Activated naive CD4-positive, alpha-beta T cell treated with anti-CD3 and anti-CD28 coated beads, Interleukin-2, amount 10 ng/mL, durations not matched to agents 7 days and 5 days (primary cell): ENCODE measurements at places on chromosomes 2 and 18.

DNA sequence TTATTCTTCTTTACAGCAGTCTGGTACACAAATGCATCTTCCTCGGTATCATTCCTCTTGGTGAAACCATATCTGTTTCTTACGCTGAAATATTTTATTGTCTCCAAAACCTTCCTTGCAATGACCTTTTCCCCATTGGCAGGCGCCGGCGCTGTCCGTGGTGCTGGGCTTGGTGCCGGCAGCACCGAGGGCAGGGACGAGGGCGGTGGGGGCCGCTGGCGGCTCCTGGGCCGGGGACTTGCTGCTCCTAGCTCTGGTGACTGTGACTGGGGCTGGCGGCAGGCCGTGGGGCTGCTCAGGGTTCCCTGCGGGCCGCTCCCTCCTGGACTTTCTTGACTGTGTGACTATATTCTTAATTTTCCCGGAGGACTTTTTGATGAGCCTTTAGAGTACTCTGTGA is 72.5 kb downstream of the GPR39 start:
- no peak for DNase-seq

DNA sequence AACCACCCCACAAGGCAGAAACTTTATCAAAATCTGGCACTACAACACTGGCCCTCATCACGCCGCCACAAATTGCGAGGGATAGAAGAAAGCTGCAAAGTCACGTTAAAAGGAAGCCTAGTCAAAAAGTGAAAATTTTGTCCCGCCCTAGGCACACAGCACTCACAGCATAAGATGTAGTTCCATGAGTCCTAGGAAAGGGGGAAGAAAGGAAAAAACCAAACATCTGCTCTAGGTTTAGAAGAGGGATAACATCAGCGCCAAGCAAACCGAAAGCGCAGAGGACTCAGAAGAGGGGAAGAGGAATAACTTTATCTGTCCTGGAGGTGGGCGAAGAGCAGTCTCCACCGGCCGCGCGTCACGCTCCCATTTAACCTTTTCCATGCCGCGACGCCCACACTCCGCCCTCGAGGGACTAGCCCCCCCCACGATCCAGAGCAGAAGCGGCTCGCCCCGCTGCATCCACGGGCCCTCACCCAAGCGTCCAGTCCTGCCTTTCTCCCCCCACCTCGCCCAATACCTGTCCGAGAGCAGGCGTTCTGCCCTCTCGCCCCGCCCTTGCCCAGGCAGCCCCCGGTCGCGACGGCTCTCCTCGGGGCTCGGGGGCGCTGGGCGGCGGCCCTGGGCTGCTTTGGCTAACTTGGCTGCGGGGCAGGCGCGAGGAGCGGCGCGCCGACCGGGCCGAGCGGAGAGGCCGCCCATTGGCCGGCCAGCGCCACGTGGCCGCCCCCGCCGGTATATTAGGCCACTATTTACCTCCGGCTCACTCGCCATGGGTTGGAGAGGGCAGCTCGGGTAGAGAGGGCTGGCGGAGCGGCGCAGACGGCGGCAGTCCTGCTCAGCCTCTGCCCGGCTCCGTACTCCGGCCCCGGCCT is at the start of gene HOXD1:
HOXD1 (plus strand) TSS at position 770 of the 875 bp plus-strand sequence. CDS start 134 bp downstream, outside the sequence.
- no peak for DNase-seq

DNA sequence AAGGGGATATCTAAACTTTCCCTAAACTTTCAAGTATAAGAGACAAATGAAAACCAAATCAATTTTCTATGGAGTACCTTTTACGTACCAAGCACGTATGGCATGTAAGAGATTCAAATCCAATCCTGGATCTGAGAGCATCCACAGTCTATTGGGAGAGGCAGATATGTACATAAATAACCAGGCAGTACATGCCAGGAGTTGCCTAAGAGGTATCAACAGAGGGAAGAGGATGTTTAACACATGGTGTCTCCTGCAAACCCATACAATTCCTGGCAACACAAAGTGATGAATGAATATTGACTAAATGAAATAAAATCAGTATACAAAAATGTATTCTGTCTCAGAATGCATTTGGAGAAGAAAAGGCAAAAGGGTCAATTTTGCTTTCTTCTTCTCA is 116.6 kb downstream of the PIGN start:
- no peak for DNase-seq

- no peak for DNase-seq
Observed at GRCh38 chr2:159890551-159891266, 92.7 kb upstream of the CD302 start.

DNA sequence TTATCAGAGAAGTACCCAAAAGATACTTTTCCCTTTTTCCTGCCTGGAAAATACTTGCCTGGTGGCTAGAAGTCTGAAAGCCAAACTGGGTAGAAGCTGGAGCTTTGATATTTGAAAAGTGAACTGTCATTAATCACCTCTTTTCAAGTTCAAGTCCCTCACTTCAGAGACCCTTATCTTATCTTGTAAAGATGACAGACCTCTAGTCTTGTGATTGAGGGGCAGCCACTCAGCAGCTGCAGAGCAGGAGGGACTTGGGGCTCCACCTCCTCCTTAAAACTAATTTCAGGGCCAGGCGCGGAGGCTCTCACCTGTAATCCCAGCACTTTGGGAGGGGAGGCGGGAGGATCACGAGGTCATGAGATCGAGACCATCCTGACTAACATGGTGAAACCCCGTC is 64.2 kb upstream of the CDCA7 start:
- no peak for DNase-seq

GRCh38 chr18:3610813-3611212 is 160.8 kb downstream of the TGIF1 start:
- no peak for DNase-seq

DNA sequence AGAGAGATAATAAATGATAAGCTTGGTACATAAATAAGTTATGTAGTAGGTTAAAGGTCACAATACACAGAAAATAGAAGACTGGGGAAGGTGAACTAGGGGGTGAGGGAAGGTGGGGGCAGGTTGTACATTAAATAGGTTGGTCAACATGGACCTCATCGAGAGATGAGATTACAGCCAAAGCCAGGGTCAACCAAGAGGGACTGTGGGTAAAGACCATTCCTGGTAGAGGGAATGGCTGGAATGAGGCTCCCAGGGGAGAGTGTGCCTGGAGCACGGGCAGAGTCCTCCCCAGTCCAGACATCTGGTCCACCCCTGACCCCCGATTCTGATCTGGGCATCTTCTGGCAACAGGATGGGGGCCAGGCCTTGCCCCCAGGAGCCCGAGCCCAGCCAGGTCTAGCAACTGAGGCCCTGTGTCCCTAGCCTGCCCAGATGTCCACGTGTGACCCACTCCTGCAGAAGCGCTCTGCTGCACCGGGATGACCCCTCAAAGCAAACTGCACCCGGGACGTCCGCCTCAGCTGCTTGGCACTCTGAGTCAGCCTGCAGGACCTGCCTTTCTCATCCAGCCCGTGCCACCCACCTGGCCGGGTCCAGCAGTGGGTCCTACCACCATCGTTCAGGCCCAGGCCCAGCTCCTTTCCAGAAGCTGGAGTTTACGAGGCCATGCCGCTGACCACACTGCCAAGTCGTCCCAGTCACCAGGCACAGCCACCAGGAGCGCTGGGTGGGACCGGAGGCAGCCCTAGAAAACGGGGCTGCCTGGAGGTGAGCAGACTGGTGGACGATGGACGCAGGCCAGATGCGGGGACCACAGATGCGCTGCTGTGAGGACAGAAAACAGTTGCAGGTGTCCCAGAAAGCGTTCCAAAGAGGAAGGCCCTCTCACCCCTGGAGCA is 56.2 kb upstream of the ID2 start:
- DNase-seq, result peak; percentile 14

DNA sequence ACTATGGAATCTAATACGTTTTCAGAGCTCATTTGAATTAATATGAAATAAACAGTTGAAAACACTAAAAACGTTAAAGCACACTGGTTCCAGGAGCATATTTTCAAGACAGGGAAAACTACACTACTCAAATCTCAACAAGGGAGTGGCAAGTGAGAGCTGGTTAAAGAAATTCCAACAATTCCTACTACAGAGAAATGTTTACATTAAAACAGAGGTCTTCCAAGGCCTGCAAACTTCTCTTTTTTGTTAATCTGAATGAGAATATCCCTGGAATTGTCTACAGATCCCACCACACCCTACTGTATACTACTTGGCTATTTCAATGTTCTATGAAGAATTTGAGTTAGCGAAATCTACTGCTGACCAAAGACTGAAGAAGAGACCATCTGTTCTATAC is 231.5 kb downstream of the ZEB2 start:
- no peak for DNase-seq

DNA sequence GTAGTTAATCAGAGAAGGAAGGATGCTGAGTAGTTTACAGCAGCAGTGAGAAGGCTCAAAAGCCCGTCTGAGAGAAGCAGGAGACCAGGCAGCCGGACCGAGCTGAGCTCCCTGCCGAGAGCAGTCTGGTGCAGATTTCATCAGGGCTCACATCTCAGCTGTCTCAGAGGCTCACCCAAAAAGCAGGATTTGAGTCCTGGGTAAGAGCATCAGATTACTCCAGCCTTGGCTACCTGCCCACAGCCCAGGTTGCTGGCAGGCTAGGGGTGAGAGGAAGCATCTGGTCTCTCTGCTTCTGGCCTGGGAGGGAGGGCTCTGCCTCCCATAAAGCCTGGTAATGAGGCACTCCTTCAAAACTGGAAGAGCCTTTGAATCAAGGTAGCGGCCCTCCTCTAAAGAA is 140.5 kb downstream of the ST6GAL2 start:
- no peak for DNase-seq
